Left lung (tissue), 14 donors: ENCODE measurements at places on chromosomes 4 and X.

DNA sequence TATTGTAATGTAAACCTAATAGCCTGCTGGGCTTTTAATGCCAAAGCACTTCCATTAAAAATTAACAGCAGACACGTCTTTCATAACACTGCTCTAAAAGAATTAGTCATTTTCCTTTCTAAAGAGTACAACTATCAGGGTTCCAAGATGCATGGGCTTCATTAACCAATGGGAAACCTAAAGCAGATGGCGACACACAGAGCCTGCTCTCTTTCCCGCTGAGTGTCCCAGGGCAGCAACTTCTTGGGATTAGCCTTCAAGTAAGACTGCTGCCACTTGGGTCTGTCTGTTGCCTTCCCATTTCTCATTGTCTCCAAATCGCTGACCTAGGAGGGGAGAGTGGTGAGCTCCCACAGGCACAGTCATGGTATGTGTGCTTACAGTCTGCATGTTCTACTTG is 14.0 kb upstream of the PHKA2 start:
- DNase-seq, result no peak

- DNase-seq, result peak; percentile 90
Observed at GRCh38 chrX:103356130-103356798, at the start of gene TCEAL9. TCEAL9 (plus strand) TSS chrX:103356506; CDS start chrX:103357685, 1,179 bp downstream.

- DNase-seq, result no peak
Observed at GRCh38 chr4:102295153-102295862, 50.0 kb downstream of the SLC39A8 start.

- no peak for DNase-seq
Observed at GRCh38 chr4:4693258-4693657, 151.4 kb upstream of the STX18 start.

- peak; percentile 51 for DNase-seq
Observed at GRCh38 chr4:113979148-113979904, at the start of gene ARSJ. ARSJ (minus strand) TSS chr4:113979647; CDS start chr4:113978834, 813 bp downstream.

DNA sequence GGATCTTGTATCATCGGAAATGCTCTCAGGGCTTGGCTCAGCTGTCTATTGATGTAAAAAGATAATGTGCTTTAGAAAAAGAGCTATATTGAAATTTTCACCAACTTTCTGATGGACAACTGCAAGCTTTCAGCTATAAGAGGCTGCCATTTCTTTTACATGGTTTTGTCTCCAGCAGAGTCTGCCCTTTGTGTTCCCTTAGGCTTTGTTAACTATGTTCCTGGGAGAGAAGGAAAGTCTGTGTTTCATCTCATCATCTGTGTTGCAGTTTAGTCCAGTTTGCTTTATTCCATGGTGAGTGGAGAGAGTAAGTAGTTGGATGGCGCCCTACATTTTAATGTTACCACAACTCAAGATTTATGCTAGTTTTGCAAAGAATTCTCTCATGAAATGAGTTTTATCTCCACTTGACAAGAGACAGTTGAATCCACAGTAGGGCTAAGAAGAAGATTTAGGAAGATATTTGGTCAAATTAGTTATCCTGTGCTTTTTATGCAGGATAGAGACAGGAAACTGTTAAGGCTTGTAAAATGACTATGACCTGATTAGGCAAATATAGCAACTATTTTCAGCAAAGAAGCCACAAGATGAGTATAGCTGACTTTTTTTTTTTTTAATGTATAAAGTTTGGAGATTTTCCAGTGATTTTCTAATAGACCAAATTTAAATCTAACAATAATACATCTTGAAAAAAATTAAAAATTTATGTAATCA is 16.5 kb downstream of the SEPTIN11 start:
- DNase-seq, result no peak

GRCh38 chr4:99437723-99438404 is 2.7 kb upstream of the ADH7 start:
- DNase-seq, result no peak

GRCh38 chr4:108333353-108333942 is 164.7 kb upstream of the LEF1 start:
- no peak for DNase-seq

GRCh38 chr4:81816031-81816761 is 344.5 kb upstream of the RASGEF1B start:
- no peak for DNase-seq

- DNase-seq, result peak; percentile 44
Observed at GRCh38 chr4:25937801-25938200, 23.8 kb downstream of the SMIM20 start.

GRCh38 chr4:189834616-189835015 is 106.1 kb upstream of the FRG1 start:
- no peak for DNase-seq

DNA sequence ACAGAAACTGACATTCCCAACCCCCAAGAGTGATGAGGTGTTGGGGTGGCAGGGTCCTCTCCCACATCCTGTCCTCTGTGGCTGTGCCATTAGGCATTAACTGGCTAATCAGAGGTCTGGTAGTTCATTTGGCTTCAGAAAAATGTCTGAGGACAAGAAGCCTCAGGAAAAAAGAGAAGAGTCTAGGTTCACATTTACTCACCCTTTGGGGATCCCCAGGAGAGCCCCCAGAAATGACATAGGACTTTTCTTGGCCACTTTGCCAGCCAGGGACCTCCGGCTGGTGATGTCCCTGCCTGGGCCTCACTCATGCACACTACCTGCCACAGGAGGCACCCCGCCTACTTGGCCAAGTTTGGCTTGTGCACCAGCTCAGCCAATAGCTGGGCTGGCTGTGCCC is 173.0 kb downstream of the RBM46 start:
- DNase-seq, result no peak

- peak; percentile 7 for DNase-seq
Observed at GRCh38 chrX:102067966-102068723, 57.3 kb upstream of the TCEAL2 start.

GRCh38 chr4:2339458-2340271 is 77.8 kb upstream of the MXD4 start:
- DNase-seq, result no peak

DNA sequence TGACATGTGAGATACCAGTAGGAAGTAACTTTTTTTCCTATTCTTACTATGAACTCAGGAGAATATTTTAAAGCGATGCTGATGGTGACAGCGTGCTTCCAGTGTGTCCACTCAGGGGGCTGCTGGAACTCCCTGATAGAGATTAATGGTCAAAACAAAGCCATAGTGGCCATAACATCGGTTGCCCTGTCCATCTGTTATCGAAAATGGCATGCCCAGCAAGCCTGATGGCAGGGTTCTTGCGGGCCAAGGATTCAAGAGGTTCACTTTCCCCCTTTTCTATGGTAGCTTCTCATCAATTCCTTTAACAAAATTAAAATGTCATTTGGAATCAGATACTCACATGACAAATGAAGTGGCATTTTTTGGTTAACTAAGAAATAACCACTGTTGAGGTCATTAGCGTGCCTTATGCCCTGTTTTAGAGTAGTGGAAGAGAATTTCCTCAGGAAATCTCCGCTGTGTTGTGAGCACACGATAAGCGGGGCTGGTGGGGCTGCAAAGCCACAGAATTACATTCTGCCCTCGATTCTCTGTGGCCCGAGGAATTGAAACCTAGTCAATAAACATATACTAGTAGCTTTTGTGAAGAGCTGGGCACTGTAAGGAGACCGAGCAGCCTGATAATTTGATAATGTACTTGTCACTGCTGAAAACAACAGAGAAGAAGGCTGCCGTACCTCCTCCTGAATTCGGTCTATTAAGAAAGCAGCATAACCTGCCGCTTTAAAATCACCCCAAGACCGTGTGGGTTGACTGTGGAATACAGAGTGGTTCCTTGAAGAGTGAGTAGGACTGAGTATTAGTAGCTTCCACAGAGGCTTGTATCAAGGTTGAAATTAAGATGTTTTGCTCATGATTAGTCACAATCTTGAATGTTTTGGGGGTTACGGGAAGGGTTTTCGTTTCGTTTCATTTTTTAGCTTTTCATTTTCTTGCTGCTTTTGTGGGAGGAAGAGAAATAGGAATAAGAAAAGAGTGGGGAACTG is 46.7 kb downstream of the PTCHD1 start:
- DNase-seq, result no peak

DNA sequence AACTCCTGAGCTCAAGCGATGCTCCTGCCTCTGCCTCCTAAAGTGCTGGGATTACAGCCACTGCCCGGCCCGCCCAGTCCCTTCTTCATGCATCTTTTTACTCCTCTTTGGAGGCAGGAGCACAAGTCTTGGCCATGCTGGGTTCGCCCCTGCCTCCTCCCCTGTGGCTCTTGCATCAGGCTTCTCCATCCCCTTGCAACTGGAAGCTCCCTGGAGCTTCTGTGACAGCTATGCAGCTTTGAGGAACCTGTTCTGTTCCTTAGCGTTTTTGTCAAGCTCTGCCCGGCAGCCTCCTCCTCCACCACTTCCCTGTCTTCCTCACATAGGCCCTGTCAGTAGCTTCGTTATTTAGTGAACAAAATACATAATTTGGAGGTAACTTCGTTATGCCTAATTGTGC is 73.9 kb downstream of the PSAPL1 start:
- no peak for DNase-seq

DNA sequence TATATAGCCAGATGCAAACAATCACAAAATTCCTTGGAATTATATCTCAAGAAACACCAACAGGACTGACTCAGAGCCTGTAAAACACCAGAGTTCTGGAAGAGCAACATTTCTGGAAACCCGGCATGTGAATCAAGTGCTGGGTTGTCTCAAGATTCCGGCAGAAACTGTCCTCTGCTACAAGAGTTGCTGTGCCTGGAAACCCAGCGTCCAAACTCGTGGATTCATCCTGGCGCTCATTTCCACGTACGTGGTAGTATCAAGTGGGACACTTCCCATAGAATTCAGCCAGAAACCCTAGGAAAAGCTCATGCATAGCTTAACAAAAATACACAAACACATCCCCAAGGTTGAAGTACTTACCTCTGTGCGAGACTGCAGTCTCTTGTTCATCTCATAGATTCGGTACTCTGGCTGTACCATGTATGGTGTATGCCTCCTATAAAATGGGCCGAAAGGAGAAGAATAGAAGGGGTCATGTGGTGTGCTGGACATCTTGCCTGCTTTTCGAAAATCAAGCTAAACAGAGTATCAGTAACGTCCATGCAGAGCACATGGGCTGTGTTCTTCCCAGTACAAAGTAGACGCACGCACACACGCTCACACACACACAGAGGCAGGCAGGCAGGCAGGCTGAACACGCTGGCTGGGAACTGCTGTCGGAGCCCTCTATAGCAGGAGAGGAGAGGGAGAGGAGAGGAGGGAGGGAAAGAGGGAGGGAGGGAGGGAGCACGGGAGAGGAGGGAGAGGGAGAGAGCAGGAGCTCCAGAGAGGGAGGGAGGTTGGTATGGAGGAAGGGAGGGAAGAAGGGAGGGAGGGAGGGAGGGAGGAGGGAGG is at the start of gene LDB2:
TSS of gene LDB2 (minus strand) at position 655 of the 837 bp plus-strand sequence.
- peak; percentile 70 for DNase-seq

DNA sequence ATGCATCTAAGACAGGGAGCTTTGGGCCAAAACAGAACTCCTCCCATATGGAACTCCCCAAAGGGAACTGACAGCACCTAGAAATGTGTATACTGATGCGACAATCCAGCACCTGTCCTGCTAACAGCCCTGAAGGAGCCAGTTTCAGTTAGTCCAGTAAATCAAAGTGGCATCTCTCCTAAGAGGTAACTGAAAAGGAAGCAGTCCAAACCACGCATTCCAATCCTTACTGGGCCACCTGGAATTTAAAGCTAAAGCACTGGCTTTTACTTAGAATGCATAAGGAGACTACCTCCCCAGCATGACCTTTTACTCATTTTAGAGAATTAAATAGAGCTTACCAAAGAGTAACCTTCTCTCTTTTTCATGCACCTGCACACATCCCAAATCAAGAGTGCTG is 586.8 kb upstream of the PITX2 start:
- DNase-seq, result no peak

DNA sequence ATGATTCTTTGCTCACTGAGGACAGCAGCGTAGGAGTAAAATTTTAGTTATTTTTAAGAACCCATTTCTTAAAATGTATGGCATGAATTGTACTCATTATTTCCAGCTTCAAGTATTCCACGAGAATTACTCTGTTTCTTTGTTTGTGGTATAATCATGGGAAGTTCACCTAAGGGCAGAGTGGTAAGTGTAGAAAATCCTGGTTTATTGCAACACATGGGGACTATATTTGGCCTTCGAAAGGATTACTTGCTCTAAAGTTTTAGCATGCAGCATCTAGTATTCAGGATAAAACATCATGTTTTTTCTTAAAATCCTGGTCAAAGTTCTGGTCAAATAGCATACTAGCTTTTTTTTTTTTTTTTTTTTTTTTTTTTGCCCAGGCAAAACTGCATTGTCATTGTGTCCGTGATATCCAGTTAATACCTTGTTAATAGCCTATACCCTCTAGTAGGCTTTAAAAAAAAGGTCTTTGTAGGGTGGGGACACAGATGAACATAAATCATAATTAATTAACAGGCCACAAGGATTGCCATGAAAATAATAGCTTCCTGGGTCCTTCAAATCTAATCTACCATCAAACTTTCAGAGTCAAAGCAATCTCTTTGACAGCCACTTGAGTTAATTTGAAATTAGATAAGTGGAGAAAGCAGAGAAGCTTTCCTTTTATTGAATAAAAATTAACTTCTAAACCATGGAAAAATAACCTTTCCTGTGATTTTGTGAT is 44.6 kb upstream of the VEGFC start:
- DNase-seq, result no peak

DNA sequence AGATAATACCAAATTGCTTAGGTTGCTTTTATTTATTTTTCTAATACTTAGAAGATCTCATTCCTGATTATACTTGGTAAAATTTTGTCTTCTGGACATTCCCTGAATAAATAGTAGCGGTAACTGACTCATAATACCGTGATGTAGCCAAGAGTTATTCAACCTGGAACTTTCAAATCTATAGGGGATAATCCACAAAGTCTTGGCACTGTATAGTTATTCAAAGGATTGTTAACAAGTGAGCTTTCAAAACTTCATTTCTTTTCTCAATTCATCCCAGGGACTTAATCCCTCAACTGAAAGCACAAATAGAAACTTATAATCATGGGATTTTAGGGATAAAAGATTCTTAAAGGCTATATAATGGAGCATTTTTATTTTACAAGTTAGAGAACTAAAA is 1383.3 kb downstream of the FAM133A start:
- no peak for DNase-seq

DNA sequence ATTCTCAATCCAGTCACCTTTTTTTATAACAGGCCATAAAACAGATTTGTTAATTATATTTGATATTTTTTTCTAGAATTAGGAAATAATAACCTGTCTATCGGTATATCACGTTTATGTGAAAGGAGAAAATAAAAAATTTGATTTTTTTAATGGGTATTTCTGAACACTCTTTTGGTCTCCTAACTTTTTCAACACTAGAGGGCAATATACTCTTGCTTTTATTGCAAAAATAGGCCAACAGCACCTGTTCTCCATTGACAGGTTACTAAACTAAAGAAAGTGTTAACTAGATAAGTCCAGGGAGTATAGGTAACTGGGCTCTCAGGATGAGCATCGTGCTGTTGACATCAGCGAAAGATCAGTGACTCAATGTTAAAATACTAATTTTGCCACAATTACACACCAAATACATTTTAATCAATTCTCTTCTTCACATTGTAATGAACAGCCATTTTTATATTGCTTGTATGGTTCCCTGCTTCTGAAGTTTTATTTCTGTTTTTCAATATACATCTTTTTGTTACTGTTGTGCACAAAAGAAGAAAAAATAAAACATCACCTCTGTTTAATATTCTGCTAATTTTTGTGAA is 22.8 kb downstream of the NDST4 start:
- DNase-seq, result no peak

- DNase-seq, result peak; percentile 59
Observed at GRCh38 chr4:169621731-169622492, 1.5 kb downstream of the CLCN3 start.
